ENCODE measurements at places on chromosomes 7 and 10.

DNA sequence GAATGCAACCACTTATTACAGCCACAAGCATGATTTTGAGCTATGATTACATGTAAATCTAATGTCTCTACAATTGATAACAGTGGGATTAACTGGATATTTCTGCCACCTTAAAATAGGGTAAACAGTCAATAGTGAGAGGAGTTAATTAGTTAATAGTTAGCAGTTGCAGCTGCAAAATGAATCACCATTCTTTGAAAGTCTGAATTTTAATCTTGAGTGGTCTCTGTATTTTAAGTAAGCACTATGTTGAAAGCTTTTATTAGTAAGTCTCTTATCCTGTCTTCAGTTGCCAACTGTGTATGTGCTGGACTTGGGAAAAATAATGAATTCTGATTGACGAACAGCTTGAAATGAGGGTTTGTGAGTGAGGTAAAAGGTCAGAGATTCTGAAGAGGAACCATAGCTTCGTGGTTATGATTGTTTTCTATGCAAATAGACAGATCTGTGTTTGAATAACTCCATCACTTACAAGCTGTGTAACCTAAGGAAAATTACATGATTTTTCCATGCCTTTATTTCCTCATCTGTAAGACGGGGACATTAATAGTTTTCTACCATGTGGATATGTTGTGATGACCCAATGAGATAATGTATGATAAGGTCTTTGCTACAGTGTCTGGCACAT lies 75.2 kb downstream of the RNLS start:
- no peak for DNase-seq

DNA sequence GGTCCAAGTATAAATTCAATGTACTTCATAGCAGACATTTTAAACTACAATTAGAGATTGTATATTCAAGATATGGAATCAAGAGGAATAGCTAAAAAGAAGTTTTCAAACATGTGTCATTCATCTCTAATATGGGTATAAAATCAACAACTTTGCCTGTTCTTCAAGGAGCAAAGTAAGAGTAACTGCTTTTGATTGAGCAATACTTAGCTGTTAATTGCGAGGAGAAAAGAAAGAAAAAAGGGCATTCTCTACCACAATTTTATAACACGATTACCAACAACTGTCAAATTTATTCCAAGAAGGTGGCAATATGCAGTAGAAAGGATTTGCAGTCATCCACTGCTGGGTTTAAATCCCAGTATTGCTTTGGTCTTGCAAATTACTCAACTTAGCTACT lies 146.3 kb upstream of the PTN start:
- DNase-seq: no peak

GRCh38 chr10:77810446-77811335 lies 115.9 kb downstream of the DLG5 start:
- no peak for DNase-seq

DNA sequence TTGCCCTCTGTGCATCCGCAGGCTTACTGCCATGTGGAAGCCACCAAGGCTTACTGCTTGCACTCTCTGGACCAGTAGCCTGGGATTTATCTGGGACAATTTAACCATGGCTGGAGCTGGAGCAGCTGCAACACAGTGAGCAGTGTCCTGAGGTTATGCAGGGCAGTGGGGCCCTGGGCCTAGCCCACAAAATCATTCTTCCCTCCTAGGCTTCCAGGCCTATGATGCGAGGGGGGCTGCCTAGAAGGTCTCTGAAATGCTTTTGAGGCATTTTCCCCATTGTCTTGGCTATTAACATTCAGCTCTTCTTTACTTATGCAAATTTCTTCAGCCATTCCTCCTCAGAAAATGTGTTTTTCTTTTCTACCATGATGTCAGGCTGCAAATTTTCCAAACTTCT lies 313.6 kb upstream of the CDC14C start:
- no peak for DNase-seq

DNA sequence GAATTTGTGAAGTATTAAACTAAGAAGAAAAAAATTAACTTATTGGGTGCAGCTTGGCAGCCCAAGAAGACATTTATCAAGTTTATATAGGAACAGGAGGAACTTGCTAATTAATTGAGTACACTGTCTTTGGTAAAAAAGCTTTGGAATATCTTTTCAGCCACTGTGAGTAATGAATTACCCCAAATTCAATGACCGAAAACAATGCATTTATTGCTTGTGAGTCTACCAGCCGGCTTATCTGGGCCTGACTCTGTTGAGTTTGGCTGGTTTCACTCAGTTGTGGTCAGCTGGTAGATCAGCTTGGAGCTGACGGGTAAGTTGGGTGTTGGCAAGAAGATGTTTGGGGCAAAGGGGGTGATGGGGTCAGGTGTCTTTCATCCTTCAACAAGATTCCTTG lies 11.6 kb downstream of the GNG11 start:
- DNase-seq: no peak

DNA sequence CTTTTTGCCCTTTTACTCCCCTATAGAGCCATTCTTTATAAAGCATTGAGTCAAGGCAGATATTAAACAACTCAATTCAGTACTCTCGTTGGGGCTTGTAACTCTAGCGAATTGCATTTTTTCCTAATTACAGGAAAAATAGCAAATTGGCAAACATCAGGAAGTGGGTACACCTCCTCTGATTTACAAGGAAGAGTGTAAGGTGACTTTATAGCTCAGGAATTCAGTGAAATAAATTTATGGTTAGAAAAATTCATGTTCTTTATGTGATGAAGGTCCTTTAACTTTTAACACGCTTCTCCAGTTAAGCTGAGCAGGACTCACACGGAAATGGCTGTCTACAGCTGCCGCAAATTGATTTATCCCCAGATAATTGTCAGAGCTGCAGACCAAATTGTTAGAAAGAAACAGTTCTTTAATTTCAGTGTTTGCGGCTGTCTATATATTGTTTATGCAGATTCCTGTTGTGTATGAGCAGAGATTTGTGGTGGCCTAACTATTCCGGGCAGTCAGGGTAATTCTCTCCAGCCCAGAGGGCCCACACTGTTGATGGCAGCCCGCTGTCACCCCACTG lies 151.1 kb upstream of the MKI67 start:
- no peak for DNase-seq

DNA sequence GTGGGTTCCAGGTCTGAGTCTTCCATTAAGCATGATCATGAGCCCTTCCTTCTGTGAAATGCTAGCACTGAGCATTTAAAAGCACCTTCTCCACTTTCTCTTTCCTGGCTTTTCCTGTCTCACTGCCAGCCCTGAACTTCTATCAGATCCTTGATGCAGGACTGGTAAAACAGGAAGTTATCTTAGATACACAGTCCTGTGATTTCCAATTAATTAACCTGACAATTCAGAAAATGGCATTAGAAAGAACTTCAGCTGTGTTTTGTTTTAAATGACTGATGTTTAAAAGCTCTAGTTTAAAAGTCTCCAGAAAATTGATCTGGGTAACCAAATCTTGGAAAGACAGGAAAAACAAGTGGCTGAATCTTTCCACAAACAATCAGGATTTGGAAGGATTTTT lies 79.0 kb upstream of the MACROH2A2 start:
- DNase-seq: no peak

GRCh38 chr10:125599194-125599593 lies 83.8 kb downstream of the TEX36 start:
- no peak for DNase-seq

DNA sequence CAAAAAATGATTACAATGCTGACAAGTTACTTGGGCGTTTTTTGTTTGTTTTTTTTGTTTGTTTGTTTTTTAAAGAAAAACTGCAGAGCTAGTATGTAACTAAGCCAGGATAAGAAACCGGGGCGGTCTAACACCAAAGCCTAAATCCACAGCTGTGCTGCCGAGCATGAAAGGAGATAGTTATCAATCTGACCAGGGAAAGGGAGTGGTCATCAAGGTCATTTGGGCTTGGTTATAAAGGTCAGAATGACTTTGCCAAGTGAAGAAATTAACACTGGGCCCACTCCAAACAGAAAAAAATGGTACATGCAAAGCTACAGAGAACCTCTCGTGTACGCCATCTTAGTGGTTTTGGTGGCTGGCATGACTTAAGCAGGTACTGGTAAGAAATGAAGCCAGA lies 104.7 kb downstream of the SRPK2 start:
- DNase-seq: no peak

DNA sequence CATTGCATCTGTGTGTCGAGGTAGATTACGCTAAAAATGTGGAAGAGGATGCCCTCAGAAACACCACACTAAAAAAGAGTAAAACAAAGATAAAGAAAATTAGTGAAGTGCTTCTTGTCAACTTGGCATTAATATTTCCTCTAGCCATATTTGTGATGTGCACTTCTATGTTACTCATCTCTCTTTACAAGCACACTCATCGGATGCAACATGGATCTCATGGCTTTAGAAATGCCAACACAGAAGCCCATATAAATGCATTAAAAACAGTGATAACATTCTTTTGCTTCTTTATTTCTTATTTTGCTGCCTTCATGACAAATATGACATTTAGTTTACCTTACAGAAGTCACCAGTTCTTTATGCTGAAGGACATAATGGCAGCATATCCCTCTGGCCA lies 79.0 kb upstream of the SCIN start:
- no peak for DNase-seq

GRCh38 chr7:95824616-95825015 lies 52.3 kb downstream of the DYNC1I1 start:
- no peak for DNase-seq

DNA sequence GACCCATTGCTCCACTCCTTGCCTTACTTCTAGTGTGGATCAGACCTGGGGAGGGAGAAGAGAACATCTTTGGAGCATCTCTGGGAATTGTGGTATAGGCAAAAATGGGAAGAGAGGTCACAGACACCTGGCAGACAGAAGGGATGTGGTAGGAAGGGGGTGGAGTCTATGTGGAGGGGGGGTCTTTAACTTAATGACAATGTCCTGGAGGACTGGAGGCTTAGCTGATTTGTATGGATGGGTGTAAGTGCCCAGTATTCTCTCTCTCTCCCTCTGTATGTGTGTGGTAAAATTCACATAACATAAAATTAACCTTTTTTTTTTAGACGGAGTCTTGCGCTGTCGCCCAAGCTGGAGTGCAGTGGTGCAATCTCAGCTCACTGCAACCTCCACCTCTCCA lies 3.1 kb upstream of the LDB1 start:
- no peak for DNase-seq

DNA sequence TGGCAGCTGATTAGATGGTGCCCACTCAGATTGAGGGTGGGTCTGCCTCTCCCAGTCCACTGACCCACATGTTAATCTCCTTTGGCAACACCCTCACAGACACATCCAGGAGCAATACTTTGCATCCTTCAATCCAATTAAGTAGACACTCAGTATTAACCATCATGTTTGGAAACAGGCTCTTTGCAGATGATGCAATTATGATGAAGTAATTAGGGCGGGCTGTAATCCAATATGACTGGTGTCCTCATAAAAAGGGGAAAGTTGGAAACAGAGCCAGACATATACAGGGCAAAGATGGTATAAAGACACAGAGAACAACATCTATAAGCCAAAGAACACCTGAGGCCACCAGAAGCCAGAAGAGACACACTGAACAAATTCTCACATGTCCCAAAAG lies 658.6 kb downstream of the CCSER2 start:
- DNase-seq: no peak

DNA sequence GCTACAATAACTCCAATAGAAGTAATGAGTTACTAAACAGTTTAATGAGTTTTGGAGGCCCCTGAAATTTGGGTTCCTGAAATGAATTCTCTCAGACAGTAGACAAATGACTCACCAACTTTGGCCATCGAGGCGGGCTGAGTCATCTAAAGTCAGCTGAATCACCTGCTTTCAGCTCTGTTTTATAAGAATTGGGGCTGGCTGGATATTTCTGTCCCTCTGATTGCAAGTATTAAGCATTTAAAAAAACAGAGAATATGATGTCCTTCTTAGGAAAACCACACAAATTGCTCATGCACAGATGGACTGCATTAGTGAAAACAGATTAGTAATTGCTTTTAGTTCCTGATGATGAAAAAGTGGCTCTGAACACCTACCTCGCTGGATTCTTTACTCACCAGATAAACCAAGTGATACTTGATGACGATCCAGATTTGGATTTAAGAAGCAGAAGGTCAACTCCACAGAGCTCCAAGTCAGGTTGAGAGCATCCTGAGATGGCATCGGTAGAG lies 59.1 kb downstream of the ZNF365 start:
- DNase-seq: no peak

Measured in DMS79 (cell line).